NCI-H1092 (cell line): ENCODE measurements at places on chromosomes 16 and 17.

DNA sequence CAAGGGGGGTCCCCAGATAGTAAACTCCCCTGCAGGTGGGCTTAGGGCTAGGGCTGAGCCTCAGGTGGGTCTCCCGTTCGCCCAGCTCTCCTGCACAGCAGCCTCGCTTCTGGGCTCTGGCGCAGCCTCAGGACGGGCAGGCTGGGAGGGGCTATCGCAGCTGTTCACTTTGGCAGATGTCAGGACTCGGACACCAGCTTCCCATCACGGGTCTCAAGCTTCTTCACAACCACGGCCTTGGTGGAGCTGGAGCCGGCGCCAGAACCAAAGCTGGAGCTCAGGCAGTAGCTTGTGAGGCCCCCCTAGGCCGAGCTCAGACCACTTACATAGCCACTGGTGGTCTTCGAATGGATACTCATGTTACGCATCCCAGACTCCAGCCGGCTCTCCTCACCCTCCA lies 26.0 kb downstream of the CLEC3A start:
- DNase-seq: no peak

DNA sequence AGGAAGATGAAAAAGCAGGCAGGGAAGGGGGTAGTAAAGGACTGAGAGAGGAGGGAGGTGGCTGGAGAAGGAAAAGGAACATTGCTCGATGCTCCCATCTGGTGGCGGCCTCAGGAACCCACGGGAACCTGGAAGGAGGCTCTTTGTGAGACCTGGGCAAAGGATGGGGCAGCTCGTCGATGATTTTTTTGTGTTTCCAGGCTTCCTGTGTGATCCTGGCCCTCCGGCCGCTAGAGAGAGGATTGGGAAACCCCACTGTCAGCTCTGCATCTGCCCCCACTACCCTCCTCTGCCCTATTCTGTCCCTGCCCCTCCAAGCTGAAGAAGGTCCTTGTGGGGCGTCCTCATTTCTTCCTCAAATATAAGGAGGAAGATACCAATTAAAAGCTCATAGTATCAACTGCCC lies 6.6 kb downstream of the WFIKKN2 start:
- DNase-seq: peak; percentile 20

DNA sequence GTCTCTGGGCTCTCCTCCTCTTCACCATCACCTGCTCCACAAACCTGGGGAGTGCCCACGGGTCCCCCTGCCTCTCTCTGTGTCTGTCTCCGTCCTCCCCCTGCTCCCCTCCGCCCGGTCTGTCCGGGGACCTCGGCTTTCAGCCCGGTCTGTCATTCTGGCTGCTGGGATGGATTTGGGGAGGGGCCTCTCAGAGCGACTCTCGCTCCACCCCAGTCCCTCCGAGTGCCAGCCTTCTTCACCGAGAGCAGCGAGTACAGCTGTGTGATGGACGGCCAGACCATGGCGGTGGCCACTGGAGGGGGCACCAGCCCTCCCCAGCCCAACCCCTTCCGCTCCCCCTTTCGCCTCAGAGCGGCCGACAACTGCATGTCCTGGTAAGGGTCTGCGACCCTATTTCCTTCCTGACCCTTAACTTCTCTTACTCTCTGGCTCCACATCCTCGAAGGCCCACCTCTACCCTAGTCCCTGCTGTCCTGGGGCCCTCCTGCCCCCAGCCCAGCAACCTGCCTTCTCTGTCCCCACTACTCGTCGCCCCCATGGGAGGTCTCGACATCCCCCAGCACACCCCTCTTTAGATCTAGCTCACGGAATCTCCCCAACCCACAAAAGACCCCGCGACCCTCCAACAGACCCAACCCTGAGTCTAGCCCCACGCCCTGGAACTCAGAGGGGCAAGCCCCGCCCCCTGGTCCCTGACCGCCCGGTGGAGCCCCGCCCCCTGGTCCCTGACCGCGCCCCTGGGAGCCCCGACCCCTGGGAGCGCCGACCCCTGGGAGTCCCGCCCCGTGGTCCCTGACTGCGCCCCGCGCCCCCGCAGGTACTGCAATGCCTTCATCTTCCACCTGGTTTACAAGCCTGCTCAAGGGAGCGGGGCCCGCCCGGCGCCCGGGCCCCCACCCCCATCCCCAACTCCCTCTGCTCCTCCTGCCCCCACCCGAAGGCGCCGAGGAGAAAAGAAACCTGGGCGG lies 5.6 kb upstream of the CXCL16 start:
- no peak for DNase-seq

- DNase-seq: no peak
Measured at GRCh38 chr16:79752396-79752795, 151.9 kb upstream of the MAF start.
